ENCODE measurements at places on chromosomes 3 and 15. TPM values are rescaled to one million over a fixed set of nuclear protein-coding genes. Genes with fewer than 3 reads are reported as not detected.

The KIF15 gene
- 37.8 TPM for total RNA-seq

The IMPG2 gene
- total RNA-seq: 0.09 TPM

The ZPLD1 gene
- not detected for total RNA-seq

DNA sequence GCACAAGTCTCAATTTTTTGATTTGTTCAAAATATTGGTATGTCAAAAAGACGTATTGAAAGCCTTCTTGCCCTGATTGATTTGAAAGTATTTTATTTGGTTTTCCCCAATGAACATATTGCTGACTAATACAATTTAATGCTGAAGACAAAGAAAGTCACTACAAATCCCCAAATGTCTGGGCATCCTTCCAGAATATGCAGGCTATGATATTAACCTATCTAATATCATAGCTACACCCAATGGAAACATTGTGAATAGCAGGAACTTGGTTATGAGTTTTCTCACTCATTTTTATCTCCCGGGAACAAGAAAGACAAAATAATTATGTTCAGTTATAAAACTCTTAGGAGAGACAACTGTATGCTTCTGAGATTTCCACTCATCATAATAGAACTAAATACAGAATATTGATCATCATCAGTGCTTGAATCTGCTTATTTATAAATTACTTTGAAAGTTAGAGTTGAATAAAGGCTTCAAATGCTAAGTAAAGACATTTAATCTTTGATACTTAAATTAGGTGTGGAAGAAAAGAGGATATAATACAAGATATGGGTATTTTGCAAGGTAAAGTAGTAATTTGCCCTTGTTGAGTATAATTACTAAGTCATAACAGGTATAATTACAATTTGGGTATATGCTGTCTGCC lies 483.9 kb downstream of the RBMS3 start:
- DNase-seq: no peak

- DNase-seq: no peak
Observed at GRCh38 chr15:50883903-50884302, 24.6 kb upstream of the AP4E1 start.

DNA sequence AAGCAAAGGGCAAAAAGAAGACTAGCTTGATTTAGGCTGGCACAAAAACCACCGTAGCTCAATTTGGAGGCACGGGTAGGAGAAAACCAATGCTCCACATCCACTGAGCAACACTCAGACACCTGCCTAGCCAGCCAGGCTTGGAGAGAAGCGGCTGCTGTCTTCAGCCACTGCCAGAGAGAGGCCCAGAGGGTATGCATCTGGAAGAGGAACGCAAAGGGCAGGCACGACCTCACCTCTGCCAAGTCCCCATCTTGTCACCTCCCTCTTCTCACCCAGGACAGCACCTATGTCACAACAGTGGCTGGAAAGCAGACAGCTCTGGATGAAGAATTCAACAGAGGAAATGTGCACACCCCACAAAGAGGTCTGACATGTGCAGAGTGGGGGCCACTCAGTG lies 93.5 kb downstream of the ADAMTS17 start:
- no peak for DNase-seq

Measured in activated naive CD4-positive, alpha-beta T cell treated with anti-CD3 and anti-CD28 coated beads, Interleukin-2, amount 50 U/mL, for 72 hours (primary cell).